Activated naive CD4-positive, alpha-beta T cell (primary cell): ENCODE measurements at places on chromosomes 7 and 10.

- no peak for DNase-seq
These were observed 6.6 kb upstream of the ZNF22 start for GRCh38 chr10:44993922-44994751.

- DNase-seq: no peak
These were observed 1.4 kb downstream of the FBXW4 start for GRCh38 chr10:101693651-101693977.

GRCh38 chr10:25175527-25176420 is 973 bp downstream of the GPR158 start:
- no peak for DNase-seq

GRCh38 chr7:6317797-6318438 is 45.5 kb upstream of the CYTH3 start:
- no peak for DNase-seq

DNA sequence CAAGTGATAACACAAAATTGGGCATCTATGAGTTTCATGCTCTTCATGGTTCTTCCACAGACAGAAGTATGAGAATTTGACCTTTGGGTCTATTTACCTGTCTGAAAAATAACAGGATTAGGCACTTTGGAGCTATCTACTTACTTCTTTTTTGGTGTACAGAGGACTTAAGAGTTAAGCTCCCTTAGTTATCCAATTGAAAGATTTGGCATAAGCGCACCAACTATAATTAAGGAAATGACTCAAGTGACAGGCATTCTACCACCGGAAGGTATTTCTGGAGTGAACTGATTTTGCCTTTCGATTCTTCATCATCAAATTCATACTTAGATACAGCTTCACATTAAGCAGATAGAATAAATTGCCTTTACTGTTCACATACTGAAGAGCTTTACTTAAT is 43.9 kb downstream of the IFIT5 start:
- no peak for DNase-seq

DNA sequence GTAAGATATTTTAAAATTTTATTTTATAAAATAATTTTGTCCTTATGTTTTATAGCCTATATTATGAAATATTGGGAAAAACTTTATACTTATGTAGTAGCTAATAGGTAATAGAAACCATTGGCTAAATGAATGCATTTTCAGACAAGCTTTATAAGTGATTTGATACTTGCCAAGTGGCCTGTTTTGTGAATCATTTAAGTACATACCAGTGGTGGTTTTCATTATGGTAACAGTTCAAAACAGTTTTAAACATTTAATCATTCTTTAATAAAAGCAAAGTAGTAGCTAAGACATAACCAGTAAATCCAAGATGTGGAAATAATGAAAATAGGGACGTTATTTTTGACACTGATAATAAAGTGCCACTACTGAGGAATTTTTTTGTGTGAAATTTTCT is 182.2 kb downstream of the PHF14 start:
- DNase-seq: no peak

- no peak for DNase-seq
These were observed 44.9 kb upstream of the ANK3 start for GRCh38 chr10:60434418-60435046.

- DNase-seq: peak; percentile 27
These were observed 1.4 kb upstream of the LCOR start for GRCh38 chr10:96830511-96831199.

DNA sequence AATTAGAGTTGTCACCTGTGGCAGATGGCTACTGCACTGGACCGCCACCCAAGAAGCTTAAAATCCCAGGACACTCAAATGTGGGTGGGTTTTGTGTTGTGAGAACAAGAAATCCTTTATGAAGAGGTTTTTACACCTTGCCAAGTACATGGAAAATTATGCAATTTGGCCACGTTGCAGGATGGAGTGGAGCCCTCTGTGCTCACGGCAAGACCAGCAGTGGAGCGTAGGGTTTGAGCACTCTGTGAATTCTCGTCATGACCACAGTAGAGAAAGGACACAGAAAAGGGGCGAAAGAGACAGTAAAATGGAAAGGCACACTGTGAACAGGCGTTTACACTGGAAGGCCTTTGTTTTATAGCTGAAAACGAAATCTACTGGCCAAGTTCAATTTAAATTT is 222.6 kb downstream of the ADARB2 start:
- DNase-seq: no peak

DNA sequence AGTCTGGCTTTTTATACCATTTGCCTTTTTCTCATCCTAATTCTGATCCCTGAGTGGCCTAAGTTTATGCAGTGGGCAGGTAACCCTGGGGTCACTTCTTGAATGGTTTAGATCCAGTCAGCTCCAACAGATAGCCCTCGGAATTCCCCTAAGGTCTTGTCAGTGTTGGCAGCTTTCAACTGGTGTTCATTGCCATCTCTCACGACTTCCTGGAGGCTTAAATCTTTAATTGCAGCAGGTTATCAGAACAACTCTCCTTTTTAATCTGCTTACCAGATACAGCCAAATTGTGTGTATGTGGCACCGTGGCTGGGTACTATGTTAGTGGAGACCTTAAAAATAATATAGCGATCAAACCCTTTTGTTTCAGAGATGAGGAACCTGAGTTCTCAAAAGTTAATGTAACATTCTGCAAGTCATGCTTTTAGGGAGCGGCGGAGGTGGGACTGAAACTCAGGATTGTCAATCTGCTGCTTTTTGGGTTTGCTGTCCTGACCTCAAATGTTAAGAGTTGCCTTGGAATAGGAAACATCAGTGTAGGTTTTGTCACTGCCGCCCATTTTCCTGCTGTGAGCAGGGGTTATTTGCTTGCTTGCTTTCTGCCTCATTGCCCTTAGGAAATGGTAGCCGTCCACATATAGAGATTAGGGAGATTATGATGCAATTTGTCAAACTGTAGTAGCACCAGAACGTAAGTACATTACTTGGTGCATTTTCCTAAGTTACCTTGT is 818 bp downstream of the DLD start:
- DNase-seq: no peak

- no peak for DNase-seq
These were observed 731.6 kb upstream of the ANKRD30A start for GRCh38 chr10:36393801-36394200.

- DNase-seq: no peak
These were observed 221.7 kb upstream of the TCF7L2 start for GRCh38 chr10:112728118-112728883.

DNA sequence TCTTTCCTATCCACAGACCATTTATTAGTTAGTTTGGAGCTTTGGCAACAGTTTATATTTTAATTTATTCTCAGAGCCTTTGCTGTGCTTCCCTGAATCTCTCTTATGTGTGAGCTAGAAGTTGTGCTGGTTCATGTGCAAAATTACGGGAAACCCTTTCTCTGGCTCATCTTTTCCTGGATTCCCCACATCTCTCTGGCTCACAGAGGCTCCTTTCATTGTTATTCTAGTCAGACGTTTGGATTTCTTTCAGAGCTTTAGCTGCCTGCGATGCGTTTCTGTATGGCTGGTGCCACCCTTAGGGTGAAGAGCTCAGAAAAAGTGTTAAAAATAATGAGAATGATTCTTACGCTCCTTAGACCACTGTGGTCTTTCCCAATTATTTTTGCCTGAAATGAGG is 53.3 kb downstream of the TPST1 start:
- no peak for DNase-seq

DNA sequence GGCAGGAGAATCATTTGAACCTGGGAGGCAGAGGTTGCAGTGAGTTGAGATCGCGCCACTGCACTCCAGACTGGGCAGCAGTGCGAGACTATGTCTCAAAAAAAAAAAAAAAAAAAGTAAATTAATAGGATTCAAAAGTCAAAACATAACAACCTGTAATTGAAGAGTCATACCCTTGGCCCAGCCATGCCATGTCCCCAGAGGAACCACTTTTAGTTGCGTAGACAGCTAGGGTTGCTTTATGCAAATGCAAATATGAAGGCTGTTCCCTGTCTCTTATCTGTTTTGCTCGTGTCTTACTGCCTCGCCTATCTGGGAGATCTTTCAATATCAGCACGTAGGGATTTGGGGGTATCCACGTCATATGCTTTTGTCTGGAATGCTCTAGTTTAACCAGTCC is 73.1 kb downstream of the PRKAG2 start:
- DNase-seq: no peak

DNA sequence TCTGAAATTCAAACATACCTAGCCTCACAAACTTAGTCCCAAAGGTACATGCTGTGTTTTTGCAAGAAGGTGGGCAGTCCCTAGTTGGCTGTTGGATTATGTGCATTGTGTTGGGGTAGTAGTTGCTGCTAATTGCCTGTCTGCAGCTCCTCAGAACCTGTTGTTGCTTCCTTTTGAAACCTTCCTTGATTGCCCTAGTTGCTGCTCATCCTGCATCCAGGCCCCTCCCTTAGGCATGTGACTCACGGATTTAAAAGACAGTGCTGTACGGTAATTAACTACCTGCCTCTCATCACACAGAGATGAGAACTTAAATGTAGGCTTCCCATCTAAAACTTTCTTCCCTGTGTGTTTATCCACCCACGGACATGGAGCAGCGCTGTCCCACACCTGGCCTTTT is 67.7 kb downstream of the BMPR1A start:
- no peak for DNase-seq

- no peak for DNase-seq
These were observed at the start of gene GRM8 for GRCh38 chr7:127252778-127253280. TSS of gene GRM8 (minus strand) at chr7:127252941.

DNA sequence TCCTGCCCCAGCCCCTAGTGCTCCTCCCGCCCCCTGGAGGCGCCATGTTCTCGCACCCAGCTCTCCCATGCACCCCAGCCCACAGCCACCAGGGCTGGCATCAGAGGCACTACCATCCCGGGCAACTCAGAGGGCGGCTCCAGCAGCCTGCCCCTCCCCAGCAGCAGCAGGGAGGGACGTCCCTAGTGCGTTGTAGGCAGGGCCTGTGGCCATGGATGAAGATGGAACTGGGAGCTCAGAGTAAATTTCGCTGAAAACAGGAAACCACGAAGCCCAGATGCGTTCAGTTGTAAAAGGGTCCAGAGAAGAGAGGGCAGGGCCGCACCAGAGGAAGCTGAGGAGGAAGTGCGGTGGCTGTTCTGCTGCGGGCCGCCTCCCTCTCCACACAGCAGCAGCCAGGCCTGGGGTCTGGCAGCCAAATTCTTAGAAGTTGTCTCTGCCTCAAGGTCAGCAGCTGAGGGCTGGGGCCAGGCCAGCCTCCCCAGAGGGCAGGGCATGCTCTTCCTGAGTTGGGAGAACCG is 24.6 kb downstream of the VSIR start:
- DNase-seq: no peak

DNA sequence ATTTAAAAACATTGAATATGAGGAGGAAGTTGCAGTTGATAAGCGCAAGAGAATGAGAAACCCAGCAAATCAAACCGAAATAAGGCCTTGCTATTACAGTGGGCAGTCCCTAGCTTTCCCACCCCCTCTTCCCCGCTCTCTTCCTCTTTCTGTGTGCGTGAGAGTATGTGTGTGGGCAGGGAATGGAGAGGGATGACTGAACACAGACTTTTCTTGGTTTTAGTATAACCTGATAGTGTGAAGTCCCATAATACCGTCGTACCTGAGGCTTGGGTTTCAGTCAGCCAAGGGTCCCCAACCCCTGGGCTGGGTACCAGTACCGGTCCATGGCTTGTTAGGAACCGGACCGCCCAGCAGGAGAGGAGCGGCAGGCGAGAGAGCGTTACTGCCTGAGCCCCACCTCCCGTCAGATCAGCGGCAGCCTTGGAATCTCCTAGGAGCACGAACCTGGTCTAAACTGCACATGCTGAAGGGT is 255.3 kb downstream of the CELF2 start:
- DNase-seq: no peak
